ENCODE measurements at places on chromosomes 6 and 20.

GRCh38 chr20:32249030-32249738 is 28.3 kb upstream of the KIF3B start:
- no peak for DNase-seq

- DNase-seq = no peak
These were observed 223.1 kb upstream of the PRDM1 start for GRCh38 chr6:105862936-105863607.

DNA sequence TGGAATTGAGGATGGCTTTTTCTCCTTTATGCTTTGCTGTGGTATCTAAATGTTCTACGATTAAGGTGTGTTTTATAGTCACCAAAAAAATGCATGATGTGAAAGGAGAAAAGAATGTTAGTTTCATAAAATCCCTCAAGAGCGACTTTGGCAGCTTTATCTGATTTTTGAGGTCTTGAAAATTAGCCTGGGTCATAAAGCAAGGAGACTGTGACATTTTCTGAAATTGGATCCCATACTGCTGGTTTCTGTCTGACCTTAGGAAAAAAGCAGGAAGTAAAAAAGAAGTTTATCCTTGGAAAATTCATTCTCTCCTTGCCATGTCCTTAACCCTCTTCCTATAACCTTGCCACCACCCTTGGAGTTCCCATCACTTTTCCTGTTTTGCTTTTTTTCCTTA is 525.3 kb downstream of the CD83 start:
- DNase-seq = no peak

DNA sequence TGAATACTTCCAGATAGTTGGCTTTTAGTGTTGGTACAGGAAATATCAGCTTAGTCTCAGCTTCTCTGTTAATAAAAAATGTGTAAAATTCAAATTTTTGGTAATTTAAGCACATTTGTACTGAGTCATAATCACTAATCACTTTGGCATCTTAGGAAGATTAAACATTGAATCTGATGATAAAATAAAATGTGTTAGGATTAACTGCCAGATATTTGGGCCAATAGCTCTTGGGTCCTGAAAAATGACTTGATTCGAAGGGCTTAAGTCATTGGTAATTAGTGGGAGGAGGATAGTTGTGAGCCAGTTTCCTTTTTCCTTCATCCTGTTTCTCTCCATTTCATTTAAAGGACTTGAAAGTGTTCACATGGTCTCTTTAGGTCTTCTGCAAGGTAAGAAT is 426.1 kb downstream of the RFPL4B start:
- no peak for DNase-seq

DNA sequence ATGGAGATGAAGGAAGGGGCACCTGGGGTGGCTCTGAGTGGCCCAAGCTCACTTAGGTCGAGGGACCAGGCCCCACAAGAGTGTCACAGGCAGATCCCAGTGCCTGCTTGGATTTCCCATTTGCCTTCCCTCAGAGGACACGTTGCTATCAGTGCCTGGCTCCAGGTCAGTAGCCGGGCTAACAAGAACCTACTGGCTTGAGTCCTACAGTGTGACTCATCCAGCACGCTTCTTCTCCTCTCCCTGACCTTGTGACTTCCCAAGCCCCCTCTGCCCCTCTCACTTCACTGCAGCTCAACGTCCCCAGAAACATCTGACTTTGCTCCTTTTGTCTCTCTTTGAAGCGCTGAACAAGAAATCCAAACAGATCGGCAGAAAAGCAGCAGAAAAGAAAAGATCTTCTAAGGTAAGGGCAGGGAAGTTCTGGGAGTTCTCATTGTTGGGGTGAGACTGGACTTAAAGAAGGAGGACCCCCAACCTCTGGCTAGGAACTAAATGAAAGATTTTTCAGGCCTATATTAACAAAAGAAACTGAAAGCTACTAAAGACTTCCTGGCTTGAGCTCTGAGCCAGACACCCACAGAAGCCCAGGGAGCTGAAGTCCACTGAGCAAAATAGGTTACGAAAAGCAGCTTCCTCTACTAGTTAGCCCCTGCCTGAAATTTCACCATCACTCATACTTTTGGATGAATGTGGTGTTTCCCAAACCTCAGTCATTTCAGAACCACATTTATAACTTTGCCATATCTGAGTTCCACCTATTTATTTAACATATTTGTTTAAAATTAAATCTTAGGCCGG is 21.5 kb downstream of the ASIP start:
- DNase-seq = no peak

DNA sequence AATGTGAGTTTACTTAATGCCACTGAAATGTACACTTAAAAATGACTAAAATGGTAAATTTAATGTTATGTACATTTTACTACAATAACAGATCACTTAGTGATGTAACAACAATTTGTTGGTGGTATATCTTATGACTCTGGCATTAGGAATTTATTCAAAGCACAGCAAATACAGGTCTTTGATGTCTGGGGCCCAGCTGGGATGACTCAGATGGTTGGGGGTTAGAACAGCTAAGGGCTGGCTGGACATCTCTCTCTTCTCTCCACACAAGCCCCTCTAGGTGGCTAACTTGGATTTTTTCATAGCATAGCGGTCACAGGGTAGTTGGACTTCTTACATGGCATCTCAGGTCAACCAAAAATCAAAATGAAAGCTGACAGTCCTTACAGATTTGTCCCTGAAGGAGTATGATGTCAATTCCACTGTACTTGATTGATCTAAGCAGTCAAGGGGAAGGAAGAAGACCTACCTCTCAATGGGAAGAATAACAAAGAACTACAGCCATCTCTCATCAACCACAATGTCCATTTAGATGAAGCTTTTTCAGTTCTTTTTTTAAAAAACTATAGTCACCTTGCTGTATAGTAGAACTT is 37.5 kb upstream of the LCA5 start:
- no peak for DNase-seq

- DNase-seq = no peak
These were observed 14.9 kb downstream of the MTFR2 start for GRCh38 chr6:136235233-136235564.

DNA sequence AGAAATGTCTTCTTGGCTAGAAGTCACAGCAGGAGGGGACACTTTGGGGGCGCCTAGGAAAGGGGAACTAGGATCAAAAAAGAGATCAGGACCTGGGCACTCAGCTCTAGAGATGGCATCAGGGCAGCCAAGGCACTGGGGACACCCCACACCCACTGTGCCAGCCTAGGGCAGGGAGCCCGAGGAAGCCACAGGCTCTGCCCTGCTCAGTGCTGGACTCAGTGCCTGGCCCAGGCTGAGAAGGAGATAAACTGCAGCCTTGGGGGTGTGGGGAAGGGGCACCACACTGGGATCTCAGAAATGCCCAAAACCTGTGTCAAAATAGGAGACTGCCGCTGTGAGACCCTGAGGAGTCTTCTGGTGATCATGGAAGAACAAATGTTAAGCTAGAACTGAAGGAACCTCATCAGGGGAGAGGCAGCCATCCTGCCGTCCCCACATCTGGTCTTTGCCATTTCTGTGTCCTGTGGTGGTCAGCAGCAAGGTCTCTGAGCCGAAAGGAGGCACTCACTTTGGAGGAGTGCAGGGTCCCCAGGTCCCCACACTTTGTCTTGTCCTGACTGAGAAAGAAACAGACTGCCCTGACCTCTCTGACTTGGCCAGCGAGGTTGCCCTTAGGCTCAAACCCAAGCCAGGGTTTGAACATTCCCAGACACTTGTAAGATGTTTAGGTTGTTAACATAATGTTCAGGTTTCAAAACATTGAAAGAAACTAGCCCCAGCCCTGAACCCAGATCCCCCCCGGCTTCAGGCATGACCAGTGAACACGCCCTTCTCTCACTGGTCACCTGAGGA is 2.3 kb downstream of the ARFRP1 start:
- no peak for DNase-seq

- DNase-seq = no peak
These were observed 126.7 kb downstream of the AIG1 start for GRCh38 chr6:143187238-143187923.

DNA sequence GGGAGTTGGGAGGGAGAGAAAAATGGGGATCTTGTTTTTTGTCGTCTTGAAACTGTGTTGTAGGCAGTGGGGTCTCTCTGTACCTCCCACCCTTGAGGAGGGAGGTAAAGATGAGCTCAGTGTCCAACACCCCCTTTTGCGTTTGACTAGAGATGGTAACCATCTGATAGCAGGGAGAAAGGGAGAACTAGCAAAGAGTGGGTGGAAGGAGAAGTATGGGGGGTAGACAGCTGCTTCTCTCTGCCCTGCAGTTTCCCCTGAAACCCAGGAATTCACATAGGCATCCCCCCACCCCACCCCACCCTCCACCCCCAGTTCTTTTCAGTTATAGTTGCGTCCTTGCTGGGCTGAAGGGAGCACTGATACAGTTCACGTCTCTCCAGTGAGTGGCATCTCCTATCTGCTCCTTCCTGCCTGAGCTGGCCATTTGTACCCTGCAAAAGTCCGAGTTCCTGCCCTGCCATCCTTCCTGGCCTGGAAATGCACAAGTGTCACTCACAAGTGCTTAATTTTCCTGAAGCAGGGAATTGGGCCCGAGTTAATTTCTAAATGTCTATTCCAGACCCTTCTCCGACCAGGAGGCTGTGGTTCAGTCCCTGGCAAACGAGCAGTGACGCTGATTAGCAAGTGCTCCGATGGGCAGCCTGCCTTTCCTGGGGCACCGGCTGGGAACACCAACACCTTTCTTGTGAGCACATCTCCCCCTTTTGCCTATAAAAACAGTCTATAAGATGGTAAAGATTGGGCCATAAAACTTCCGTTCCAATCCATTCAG is 1.5 kb downstream of the SIRPA start:
- DNase-seq = no peak

DNA sequence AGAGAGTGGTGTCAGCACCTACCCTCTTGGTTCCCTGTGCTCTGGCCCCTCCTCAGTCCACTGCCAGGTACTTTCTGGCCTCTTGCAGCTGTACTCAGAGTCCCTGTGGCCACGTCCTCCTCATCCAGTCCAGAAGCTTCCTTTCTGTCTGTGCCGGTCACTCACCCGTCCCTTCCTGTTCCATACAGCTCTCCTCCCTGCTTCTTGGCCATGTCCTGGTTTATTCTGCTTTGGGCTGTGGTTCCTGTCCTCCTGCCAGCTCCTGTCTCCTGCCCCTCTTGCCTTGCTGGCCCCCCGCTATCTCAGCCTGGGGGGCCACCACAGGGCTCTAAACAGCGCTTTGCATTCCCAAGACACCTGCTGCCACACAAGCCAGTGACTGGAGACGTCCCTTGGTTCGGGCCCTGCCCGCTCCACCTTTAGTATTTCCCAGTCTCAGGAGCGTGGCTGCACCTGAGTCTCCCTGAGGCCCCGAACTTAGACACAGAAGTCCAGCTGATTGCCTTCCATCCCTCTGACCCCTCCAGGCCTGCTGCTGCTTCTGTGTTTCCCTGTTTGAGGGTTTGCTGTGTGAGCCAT is 15.5 kb upstream of the RBM38 start:
- no peak for DNase-seq

DNA sequence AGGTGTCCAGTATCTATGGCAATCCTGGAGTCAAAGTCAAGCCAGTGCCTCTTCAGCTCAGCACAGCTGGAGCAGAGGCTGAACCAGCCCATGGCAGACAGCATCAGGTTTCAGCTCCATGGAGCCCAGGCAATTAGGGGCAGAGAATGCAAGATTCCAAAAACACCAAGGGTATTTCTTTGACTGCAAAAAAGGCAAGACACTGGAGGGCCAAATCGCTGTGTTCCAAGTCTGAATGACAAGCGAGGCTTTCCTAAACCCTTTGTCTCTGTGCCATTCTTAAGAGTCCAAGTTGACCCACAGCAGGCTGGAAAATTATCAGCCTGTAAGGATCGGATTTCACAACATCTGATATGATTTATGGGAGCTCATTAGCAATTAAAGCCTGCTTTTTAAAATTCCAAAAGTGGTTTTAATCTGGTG is 49.7 kb upstream of the TGM3 start:
- no peak for DNase-seq

DNA sequence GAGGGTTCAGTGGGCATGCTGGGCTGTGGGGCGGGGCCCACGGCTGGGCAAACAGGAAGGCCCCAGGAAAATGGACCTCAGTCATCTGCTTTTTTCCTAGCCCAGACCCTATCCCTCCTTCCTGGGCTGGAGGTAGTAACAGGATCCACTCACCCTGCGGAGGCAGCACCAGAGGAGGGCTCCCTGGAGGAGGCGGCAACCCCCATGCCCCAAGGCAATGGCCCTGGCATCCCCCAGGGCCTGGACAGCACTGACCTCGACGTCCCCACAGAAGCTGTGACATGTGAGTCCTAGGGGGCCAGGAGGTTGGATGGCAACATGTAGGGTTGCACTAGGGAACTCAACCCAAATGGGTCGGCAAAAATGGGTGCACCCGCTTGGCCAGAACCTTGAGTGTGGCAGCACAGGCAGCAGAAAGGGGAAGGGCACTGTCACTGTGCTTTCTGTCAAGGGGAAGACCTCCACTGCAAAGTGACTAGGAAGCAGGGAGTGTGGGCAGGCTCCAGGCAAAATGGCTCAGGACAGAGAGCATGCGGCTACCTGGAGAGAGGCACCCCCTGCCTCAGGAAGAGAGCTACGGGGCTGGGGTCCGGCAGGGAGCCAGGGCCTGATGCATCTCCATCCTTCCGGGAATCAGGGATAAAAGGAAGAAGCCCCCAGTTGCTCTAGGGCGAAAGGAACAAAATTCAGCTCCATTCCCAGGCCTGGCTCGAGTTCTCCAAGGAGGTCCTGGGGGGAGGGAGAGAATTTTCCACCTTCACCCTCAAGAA is 7.9 kb downstream of the MDFI start:
- no peak for DNase-seq

GRCh38 chr6:55632953-55633352 is 54.0 kb upstream of the HMGCLL1 start:
- no peak for DNase-seq

GRCh38 chr6:155023717-155024116 is 28.6 kb downstream of the TIAM2 start:
- no peak for DNase-seq

- no peak for DNase-seq
These were observed 988 bp downstream of the UBE2V1 start for GRCh38 chr20:50111829-50112495.

- DNase-seq = no peak
These were observed 41.3 kb downstream of the PANK2 start for GRCh38 chr20:3930265-3931206.

DNA sequence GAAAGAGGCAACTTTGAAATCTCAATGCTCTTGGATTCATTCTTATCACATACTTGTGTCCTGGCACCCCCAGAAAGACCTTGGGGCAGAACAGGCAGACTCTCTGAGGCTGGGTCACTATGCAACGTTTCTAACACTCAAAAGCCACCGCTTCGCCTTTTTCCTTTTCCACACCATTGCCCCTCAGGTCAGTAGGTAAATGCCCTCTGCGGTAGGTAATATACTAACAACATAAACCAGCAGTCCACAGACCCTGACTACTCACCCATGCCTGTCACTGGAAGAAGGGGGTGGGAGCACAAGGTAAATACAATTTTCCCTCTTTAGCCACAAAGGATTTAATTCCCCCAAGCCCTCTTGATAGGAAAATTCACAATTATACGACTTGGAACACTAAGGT is 6.5 kb upstream of the SPTLC3 start:
- no peak for DNase-seq

DNA sequence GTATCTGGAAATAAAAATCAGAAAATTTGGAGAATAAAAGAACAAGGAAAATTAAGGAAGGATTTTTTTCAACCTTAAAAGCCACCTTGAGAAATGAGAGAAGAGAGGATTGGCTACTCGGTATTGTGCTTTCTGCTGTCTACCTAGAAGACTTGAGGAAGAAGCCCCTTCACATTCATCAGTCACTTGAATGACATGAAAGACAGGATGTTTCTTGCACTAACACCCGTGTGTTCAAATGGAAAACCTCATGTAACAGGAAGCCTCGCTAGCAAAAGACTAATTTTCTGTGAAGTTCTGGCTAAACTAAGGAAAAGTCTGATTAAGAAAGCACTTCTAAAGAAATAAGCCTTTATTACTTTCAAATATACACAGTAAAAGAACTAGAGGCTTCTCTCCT is 69.9 kb downstream of the OLIG3 start:
- DNase-seq = no peak

Data from activated gamma-delta T cell (primary cell).